Activated naive CD8-positive, alpha-beta T cell treated with anti-CD3 and anti-CD28 coated beads, Interleukin-2, amount 10 ng/mL, durations not matched to agents 7 days and 5 days (primary cell): ENCODE measurements at places on chromosomes 16 and 17. TPM values are rescaled to one million over a fixed set of nuclear protein-coding genes. Genes with fewer than 3 reads are reported as not detected.

- DNase-seq: no peak
Measured at GRCh38 chr16:56844056-56844455, 21.0 kb upstream of the SLC12A3 start.

GRCh38 chr16:66308096-66308495, 58.4 kb upstream of the CDH5 start:
- DNase-seq: no peak

Gene RECQL5
- total RNA-seq: 50.8 TPM

DNA sequence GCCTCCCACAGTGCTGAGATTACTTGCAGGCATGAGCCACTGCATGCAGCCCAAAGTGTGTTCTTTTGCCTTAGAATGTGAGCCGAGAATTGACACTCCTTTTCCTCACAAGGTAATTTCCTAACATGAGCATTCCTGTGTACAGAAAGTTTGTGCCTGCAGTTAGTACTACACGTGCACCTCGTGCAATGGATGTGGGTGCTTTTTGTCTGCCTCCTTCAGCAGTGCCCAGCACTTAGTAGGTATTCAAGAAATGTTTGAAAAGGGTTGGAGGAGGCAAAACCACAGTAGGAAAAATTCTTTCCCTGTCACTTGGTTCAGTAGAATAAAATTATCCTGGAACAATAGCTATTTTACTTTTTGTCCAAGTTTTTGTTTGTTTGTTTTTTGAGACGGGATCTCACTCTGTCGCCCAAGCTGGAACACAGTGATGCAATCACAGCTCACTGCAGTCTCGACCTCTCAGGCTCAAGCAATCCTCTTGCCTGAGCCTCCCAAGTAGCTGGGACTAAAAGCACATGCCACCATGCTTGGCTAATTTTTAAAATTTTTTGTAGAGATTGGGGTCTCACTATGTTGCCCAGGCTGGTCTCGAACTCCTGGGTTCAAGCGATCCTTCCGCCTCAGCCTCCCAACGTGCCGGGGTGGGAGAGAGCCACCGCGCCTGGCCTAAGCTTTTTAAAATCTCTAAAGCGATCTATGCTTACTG, 2.4 kb downstream of the NDE1 start:
- no peak for DNase-seq

Gene KRT12
- total RNA-seq: not detected

GRCh38 chr16:80705596-80705995, 98.8 kb downstream of the CDYL2 start:
- DNase-seq: no peak

DNA sequence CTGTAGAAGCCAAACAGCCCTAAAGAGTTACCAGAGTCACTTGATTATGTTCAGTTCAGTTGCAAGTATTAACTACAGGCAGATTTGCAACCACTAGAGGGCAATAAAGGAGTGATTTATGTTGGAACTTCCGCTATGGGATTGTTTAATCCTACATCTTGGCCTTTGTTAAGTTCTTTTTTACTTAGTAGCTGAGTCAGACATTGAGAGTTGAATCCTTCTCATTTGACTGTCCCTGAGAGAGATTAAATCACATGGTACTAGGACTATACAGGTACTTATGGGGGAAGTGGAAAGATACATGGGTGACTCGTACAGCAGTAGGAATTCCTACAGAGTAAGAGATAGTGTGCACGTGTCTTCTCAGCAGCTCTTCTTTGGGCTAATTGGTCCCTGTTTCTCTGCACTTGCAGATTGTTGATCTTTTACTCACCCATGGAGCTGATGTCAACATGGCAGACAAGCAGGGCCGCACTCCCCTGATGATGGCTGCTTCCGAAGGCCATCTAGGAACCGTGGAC, 40.3 kb downstream of the CYB561 start:
- DNase-seq: no peak

Gene SLFN12L
- total RNA-seq: 139 TPM

- no peak for DNase-seq
Measured at GRCh38 chr16:12011565-12011964, 35.0 kb downstream of the SNX29 start.

DNA sequence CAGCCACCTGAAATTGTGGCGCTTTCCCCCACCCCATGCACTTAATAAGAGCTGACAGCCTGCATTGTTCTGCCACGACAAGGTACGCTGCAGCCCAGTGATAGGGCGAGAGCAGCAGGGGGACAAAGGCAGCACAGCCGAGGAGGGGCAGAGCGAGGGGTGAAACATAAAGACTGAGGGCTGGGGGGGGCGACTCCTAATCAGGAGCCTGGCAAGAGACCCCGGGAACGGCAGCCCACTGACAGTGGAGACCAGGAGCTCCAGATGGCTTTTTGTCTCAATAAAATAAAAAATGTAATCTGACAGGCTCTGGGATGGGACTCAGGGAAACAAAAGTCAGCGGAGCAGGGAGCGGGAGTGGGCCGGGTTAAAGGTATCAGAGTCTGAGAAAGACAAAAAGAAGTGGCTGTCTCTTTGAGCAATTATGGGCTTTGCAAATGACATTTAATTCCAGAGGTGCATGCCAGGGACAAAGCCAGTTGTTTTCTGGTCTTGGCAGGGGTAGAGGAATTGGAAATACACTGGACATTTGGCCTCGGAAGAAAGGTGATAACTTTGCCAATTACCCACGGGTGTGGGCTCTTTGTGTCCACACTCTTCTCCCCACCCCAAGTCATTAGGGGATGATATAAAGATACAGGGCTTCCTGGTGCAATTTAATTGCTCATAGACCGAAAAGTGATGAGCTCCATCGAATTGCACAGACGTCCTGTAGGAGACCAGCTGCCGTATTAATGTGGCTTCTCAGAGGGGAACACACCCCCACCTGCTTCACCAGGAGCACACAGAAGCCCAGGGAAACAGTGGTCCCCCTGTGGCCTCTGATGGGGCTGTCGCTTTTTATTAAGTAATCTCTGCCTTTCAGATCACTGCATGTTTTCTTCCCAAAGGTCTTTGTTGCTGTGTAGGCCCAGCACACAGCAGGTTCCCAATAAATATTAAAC, 17.6 kb upstream of the CCDC182 start:
- DNase-seq: no peak

DNA sequence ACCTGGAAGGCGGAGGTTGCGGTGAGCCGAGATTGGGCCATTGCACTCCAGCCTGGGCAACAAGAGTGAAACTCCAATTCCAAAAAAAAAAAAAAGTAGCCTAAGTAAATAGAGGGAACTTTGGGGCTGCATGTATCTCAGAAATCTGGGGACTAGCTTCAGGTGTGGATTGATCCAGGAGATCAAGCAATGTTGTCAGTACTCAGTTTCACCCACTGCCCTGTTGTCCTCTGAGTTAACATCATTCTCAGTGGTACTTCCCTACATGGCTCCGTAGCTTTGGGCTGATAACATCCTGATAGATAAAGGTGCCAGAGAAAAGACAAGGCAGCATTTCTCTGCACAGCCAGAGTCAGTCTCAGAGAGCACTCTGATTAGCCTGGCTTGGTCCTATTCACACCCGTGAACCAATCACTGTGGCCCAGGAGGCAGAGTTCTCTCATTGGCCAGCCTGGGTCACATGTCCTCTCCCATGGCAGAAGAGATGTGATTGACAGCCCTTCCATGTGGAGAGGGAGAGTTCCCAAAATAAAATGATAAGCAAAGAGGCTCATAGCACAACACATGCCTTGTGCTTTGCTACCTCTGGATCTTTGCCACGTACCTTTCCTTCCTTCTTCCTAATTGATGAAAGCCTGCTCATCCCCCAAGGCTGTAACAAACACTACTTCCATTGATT, 99.6 kb downstream of the ABCC1 start:
- no peak for DNase-seq

Gene PABPN1L
- not detected for total RNA-seq

GRCh38 chr17:78117027-78117981, 11.3 kb downstream of the TMC6 start:
- no peak for DNase-seq

GRCh38 chr17:14672830-14673229, 371.9 kb downstream of the HS3ST3B1 start:
- no peak for DNase-seq

DNA sequence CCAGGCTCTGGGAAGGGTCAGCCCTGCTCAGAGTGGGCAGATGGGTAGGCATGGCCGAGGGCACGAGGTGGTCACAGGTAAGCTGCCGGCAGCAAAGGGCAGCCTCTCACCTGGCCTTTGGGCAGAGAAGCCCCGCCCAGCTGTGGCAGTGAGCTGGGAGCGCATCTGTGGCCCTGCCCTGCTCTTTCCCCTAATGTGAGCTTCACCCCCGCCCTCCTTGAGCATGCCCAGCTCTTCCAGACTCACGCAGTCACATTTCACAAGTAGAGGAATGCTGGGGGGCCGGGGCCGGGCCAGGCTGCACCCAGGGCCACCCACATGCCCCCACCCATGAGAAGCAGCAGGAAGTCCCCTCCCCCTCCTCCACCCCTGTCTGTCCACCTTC, 40.7 kb upstream of the SLC38A10 start:
- no peak for DNase-seq

Gene CLEC19A
- total RNA-seq: not detected

GRCh38 chr17:32773856-32774694, 102.8 kb downstream of the MYO1D start:
- DNase-seq: no peak

GRCh38 chr17:64214950-64215349, 48.1 kb downstream of the TEX2 start:
- no peak for DNase-seq

DNA sequence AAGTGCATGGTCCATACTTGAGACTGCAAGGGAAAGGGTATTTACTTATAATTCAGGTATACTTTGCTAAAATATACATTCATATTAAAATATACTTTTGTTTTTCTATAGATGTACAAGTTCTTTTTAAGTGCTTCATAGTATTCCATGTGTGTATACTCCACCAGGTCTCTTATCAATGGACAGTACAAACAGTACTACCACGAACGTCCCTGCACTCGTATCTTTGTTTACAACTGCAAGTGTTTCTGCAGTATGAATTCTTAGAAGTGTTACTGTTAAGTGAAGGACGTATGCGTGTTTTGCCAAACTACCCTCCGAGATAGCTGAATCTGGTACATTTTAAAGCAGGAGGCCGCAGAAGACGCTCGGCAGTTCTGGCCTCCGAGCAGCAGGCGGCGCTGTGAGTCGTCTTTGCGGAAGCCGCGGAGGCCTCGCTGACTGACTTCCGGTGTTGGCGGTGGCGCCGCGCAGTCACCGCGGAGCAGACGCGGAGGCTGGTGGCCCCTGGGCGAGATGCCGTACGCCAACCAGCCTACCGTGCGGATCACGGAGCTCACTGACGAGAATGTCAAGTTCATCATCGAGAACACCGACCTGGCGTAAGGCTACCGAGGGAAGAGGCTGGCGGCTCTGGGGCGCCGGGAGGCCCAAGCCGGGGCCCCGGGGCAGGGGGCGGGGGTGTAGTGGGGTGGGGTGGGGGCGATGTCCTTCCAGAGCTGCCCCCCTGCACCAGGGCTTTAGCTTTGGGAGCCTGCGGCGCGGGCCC, at the start of gene POLR2C:
Gene POLR2C, plus strand, starts transcription at position 471 of the 769 bp plus-strand sequence. Its CDS starts 46 bp downstream, at position 517.
- peak; percentile 97 for DNase-seq

Gene RASD1
- total RNA-seq: 1.3 TPM

Gene MT4
- not detected for total RNA-seq

GRCh38 chr17:75681289-75681688, 14.2 kb downstream of the SAP30BP start:
- no peak for DNase-seq

Gene SDR42E1
- total RNA-seq: 12.5 TPM

GRCh38 chr17:78718575-78719208, 63.4 kb downstream of the CYTH1 start:
- DNase-seq: no peak

Gene MRPL58
- total RNA-seq: 36.2 TPM

- DNase-seq: peak; percentile 39
Measured at GRCh38 chr17:45428931-45429338, 3.7 kb downstream of the ARHGAP27 start.

DNA sequence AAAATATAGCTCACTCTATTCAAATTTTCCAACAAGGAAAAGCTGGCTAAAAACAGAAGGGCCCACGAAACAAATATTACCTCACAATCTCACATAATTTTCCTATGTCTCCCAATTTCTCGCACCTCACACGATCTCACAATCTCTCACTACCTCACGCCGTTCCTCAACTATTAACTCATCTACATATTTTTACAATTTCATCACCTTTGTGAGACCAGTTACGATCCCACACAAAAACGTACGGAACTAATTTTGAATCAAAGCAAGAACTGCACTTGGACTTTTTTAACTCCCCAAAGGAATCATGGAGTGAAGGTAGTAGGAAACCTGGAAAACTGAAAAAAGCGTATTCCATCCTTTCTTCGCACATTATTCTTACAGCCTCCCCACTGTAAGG, 1.1 kb downstream of the CBX1 start:
- no peak for DNase-seq

DNA sequence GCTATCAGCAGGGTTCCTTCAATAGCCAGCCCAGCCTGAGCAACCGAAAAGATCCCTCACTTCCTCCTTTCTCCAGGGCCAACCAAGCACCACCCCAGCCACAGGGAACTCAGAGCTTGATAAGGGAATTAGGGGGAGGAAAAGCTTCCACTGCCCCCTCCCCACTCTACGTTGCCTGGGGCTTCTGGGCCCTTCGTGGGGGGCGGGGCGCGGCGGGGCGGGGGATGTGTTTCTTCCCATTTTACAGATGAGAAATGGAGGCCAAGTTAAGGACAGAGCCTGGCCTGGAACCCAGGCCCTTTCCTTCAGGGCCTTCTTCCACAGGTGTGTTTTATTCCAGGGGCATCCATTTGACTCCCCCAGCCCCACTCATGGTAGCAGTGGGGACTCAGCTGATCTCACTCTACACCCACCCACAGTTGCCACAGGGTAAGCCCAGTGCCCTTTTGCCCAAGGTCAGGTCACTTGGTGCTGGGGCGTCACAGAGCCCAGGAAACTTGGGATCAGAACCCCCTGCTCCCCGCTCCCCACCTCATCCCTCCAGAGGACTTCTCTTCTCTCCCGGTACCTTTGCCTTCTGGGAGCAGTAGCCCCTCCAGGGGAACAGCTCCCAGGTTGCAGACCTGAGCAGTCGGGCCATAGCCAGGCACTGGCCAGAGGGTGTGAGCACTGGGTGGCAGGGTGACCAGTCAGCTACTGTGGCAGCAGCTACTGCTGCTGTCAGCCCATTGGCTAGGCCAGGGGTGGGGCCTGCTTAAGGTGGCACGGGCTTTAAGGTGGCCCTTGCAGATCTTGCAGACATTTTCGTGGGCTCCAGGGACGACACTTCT, at the start of gene LDHD:
Gene LDHD, minus strand, starts transcription at position 700 of the 830 bp plus-strand sequence. Its CDS starts 60 bp downstream, at position 640.
- DNase-seq: no peak

DNA sequence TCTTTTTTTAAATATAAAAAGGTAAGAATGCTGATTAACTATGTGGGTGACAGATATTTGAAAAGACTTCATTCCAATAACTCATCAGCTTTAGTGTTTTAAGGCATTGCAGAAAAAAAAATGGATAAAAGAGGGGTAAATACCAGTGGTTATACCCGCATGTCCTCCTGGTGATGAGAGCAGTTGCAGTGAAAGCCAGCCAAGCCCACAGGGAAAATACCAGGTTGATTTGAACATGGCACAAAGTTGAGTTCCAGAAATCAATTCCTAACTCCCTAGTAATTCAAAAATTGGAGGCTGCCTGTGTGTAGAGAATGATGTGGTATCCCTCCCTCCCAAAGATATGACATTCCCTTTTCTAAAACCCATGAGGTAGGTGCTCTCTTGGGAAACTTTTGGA, 453.2 kb upstream of the SOX9 start:
- no peak for DNase-seq

- DNase-seq: no peak
Measured at GRCh38 chr16:56370875-56371659, 54.3 kb downstream of the AMFR start.

Gene GLYR1
- 91.6 TPM for total RNA-seq

GRCh38 chr17:43200127-43200526, 11.5 kb upstream of the TMEM106A start:
- no peak for DNase-seq
